ENCODE measurements at places on chromosomes 3 and 15.

GRCh38 chr3:133767607-133768006 is 21.4 kb downstream of the TF start:
- DNase-seq, result no peak

DNA sequence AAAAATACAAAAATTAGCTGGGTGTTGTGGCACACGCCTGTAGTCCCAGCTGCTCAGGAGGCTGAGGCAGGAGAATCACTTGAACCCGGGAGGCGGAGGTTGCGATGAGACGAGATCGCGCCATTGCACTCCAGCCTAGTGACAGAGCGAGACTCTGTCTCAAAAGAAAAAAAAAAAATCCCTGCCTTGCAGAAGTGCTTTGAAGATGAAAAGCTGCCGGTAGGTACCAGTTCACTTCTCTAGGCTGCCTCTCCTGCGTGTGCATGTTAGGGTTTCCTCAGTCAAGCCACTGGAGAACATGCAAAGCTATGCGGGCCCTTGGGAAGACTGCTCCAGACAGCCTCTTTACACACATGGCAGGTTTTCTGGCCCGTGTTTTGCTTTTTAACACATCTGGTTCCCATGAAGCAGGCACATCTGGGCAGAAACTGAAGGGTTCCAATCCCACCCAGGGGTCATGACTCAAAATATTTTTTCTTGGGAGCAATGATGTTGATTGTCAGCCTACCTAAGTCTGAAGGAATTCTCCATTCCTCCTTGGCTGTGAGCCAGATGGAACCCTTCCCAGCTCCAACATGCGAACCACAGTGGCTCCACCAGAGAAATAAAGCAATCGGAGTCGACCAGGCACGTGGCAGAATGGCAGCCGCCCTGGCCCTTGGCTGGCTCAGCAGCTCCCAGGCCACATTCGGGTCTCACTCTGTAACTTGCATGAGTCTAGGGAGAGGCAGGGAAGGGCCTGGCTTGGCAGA is 29.6 kb downstream of the MGLL start:
- DNase-seq, result peak; percentile 95

- no peak for DNase-seq
These were observed 910.0 kb upstream of the ROBO1 start for GRCh38 chr3:80677796-80678195.

DNA sequence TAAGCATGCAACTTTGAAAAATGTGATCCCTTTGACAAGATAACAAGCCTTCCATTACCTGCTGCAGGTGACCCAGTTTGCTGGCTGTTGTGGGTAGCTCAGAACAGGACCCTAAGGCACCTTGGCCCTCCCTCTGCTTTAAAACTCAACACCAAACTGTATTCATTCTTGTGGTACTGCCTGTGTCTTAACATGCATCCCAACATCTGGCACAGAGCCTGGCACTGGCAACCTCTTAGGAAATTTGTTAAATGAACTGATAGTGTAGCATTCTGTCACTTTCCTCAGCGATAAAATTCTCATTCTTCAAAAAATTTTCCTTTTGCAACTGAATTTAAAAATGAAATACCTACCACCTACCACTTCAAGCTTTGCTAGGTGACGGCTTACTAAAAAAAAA is 287.3 kb upstream of the ADAMTS9 start:
- no peak for DNase-seq

- no peak for DNase-seq
These were observed 412.1 kb downstream of the TBL1XR1 start for GRCh38 chr3:176785171-176785570.

DNA sequence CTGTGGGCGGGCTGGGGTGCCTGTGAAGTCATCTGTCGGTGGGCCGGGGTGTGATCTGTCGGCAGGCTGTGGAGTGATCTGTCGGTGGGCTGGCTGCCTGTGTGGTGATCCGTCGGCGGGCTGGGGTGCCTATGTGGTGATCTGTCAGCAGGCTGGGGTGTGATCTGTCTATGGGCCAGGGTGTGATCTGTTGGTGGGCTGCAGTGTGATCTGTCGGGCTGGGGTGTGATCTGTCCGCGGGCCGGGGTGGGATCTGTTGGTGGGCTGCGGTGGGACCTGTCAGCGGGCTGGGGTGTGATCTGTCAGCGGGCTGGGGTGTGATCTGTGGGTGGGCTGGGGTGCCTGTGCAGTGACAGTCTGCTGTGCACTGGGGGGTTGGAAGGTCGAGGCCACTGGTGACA is 204.5 kb downstream of the XXYLT1 start:
- no peak for DNase-seq

DNA sequence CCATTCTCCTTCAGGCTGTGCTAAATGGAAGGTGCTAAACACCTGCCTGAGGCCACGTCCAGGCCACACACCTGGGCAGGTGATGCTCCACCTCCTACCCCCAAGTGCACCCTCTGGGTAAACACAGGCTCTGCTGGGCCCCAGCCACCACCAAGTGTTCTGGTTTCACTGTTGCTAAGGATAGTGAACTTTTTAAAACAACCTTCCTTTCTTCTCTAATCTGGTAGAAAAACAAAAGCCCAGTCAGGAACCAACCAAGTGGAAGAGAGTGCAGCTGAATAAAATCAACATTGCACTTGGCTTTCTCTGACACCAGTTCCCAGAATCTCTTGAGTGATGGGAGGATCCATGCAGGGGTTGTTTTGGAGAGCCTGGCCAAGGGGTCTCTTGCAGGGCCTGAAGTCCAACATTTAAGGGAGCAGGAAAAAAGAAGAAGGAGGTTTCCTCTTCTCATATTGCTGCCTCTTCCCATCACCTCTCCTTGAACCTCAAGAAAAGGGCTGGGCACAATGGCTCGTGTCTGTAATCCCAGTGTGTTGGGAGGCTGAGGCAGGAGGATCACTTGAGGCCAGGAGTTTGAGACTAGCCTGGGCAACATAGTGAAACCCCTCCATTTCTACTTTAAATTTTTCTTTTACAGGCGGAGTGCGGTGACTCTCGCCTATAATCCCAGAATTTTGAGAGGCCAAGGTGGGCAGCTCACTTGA is 26.2 kb upstream of the ATP13A3 start:
- no peak for DNase-seq

- DNase-seq, result no peak
These were observed 11.0 kb downstream of the VILL start for GRCh38 chr3:38001456-38002081.

DNA sequence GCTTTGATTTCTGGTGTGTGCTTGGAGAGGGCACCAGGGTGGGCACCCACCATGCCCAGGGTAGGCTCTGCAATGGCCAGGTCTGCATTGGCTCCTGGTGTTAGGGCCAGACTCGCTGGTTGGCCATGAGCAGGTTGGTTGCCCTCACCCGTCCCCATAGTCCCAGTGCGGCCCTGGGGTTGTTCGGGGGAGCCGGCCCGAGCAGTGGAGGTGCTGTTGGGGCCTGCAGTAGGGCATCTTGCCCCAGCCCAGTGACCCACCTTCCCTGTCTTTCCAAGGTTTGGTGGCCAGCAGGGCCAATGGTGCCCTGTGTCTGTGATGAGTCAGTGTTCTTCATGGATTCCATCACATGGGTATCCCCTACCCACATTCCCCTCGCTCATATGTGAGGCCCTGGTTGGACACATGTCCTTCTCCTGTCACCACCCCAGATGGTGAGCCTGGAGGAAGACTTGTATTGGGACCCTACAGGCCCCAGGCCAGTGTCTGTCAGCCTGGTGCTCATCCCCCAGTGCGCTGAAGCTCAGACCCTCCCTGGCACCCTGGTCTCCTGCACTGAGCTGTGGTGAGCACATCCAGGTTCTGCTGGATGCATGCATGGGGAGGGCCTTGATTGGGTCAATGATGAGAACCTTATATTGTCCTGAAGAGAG is 190.1 kb downstream of the UBE3A start:
- no peak for DNase-seq

GRCh38 chr3:32583708-32584107 is 13.1 kb upstream of the DYNC1LI1 start:
- no peak for DNase-seq

- no peak for DNase-seq
These were observed 33.4 kb upstream of the FRMD4B start for GRCh38 chr3:69419276-69419675.

DNA sequence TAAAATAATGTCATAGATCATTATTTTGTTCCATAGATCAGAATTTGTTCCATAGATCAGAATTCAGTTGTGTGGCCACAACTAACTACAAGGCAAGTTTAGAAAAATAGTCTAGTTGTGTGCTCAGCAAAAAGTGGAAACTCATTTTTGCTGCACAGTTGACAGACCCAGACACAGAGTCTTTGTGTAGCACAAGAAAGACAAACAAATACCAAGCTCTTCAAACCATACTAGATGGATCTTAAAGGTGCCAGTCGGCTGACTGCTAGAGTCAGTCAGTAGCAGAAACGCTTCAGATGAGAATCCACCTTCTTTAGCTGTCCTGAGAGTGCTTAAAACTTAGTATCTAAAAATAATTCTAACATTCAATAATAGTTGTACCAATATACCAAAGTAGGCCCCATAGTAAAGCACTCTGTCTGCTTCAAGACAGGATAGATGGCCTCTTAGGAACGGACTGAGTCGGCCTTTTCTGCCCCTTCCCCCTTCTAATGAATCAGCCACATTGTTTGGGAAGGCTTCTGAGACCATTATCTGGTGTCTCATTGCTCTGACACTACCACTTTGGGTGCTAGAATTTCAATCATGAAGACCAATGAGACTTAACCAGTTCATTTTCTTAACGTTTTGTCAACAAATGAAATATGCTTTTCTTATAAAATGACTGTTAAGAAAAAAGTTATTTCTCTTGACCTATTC is 27.7 kb upstream of the SLC4A7 start:
- DNase-seq, result no peak

GRCh38 chr15:78810362-78811123 is 721 bp downstream of the ADAMTS7 start:
- DNase-seq, result no peak

DNA sequence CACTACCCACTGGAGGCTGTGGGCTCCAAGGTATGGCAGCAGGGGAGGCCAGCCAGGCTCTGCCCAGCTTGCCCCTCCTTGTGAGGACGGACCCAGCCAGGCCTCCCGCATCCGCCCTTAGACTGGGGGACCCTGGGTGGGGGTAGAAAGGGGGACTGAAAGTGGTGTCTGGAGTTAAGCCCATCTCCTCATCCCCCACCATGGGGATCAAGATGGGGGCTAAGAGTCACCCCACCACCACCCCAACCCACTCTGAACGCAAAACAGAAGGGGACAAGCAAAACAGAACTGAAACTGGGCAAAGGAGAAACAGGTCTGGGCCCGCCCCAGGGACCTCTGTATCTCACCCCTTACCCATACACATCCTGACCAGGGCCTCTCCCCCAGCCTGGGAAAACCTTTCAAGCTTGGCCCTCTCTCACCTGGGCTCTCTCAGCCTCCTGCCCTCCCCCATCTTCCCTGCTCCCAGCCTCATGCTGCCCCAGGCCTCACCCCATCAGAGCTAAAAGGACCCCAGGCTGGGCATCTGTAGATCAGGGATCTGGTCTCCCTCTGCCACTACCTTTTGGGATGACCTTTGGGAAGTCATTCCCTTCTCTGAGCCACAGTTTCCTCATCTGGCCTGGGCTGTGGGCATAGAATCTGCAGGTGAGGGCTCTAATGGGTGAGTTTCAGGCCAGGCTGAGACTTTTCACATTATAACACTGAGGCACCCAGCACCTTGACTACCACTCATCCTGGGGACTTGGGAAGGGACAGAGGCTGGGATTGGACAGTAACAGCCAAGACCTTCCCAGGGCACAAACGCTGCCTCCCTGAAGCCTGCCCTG is 30.0 kb upstream of the CYP11A1 start:
- DNase-seq, result no peak

DNA sequence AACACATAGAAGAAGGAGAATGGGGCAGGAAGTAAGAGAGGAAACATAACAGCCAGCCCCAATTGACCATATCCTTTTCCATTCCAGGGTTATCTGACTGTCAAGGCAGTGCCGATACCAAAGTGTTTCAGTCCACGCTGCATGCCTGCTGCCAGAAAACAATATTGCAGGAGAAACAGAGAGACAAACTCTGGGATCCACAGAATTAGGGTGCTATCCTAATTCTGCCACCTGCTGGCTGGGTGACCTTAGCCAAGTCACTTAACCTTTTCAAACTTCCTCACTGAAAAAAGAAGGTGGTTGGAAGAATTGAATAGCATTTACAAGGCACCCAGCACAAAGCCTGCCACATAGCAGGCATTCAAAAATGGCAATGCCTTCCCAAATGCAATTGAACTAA is 32.0 kb downstream of the GLB1 start:
- DNase-seq, result no peak

GRCh38 chr15:42604894-42605744 is 29.7 kb downstream of the STARD9 start:
- no peak for DNase-seq

- DNase-seq, result no peak
These were observed 1498.7 kb upstream of the CADM2 start for GRCh38 chr3:83460052-83460451.

DNA sequence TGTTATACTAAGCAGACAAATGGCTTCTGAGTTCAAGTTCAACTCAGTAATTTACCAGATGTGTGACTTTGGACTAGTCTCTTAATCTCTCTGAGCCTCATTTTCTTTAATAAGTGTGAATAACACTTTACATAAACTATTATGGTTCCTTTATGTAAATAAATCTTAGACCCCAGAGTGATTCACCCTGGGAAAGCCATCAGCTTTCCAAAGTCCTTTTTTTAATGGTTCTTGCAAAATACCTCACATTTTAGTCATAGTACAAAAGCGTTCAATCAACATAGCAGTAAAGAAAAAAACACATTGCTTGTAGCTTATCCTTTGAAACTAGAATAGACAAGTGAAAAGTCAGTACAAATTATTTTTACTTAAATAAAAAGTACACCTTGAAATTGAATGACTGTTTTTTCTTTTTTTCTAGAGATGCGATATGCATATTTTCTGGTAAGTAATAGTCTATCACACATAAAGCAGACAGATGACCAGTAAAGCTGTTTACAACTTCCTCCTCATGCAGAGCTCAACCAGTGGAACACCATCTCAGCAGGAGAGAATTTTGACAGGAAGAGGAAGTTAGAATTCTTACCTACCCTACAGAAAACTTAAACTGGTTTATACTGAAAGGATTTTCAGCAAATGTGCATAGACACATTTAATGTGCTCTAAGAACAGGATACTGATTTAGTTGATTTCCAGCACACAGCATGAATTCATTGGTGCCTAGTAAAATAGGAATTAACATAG is 123.0 kb upstream of the AGBL1 start:
- no peak for DNase-seq

DNA sequence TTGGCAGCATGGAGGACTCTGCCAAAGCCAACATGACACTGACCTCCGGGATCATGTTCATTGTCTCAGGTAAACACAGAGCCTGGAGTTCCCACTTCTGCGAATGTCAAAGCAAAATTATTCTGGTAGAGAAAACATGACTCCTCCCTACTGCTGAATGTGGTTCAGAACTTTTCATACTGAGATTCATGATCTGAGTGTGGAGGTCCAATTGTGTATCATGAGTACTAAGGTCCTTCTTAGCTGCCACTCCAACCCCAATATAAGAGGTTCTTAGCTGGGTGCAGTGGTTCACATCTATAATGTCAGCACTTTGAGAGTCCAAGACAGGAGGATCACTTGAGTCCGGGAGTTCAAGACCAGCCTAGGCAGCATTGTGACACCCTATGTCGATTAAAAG is 13.8 kb downstream of the CLDN18 start:
- DNase-seq, result no peak

GRCh38 chr15:56244811-56245576 is 1.3 kb upstream of the RFX7 start:
- DNase-seq, result no peak

All from AG04450 (cell line).